Osteoblast (primary cell): ENCODE measurements at places on chromosomes 7 and 10. TPM values are rescaled to one million over a fixed set of nuclear protein-coding genes. Genes with fewer than 3 reads are reported as not detected.

DNA sequence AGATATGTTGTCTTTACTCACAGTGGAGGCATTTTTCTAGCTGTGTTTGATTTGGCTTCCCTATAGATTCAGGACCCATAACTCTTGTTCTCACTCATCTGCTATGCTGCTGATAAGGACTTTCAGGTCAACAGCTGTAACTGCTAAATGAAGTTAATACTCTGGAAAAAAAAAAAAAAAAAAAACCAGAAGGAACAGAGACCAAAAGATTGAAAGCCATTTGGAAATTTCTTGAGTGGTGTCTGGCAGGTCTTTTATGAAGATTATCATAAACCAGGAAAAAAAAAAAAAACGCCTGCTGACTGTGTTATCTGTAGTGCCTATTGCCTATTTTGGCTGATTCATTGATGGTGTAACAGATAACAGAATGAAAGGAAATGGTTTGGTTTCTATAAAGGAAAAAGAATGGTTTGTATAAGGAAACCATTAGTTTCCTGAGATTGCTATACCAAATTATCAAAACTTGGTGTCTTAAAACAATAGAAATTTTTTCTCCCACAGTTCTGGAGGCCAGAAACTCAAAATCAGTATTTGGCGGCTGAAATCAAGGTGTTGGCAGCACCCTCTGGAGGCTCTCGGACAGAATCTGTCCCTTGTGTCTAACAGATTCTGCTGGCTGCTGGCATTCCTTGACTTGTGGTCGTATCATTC is 60.5 kb upstream of the BET1 start:
- H3K4me1 ChIP-seq = peaks cover 76% of the 10 kb centered on the region
- H3K27me3 ChIP-seq = no peaks in the 10 kb centered on the region
- peak overlapping the region; percentile 11 for H3K4me3 ChIP-seq
- no peaks in the 10 kb centered on the region for H3K36me3 ChIP-seq
- peak overlapping the region; percentile 67 for H3K27ac ChIP-seq
- DNase-seq = no peak

GRCh38 chr10:6089334-6090219 is 743 bp downstream of the RBM17 start:
- H3K27ac ChIP-seq = peak overlapping the region; percentile 81
- no peak for DNase-seq
- peaks cover 16% of the 10 kb centered on the region for H3K4me1 ChIP-seq
- peak overlapping the region; percentile 92 for H3K4me3 ChIP-seq
- H3K36me3 ChIP-seq = no peaks in the 10 kb centered on the region

DNA sequence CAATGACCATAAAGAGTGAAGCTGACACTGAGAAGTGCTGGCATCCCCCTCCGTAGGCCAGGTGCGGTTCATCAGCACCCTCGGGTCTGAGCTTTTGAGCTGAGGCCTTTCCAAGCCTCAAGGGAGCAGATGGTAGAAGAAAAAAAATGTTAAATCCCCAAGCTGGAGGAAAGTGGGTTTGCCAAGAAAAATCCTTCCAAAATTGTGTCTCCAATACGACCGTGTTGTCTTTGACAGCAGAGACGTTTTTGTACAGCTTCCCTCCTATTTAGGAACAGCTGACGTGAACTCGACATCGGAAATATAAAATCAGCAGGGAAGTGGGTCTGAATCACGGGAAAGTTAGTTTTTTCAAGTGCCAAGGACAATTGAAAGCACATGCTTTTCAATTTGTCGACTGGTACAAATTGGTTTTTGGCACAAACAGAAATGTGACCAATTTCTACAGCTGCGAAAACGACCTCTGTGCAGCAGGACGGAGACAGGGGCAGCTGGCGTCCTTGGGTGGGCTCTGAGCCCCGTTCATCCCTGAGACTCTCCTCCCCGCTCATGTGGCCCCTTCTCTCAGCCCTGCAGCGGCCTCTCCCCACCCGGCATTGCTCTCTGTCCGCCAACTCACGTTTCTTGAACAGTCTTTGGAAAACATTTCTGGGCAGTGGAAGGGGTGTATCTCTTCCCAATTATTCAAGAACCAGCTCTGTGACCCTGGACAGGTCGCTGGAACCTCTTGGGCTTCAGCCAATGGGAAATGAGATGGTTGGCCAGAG is 89.9 kb downstream of the PAXIP1 start:
- no peak overlapping the region for H3K27ac ChIP-seq
- peaks cover 7% of the 10 kb centered on the region for H3K27me3 ChIP-seq
- no peaks in the 10 kb centered on the region for H3K4me1 ChIP-seq

GRCh38 chr7:127250312-127251035 is 2.3 kb downstream of the GRM8 start:
- H3K36me3 ChIP-seq = no peaks in the 10 kb centered on the region
- H3K4me3 ChIP-seq = no peak overlapping the region
- peak; percentile 56 for DNase-seq
- H3K4me1 ChIP-seq = peaks cover 9% of the 10 kb centered on the region

GRCh38 chr10:76139431-76139830 is 708.0 kb downstream of the LRMDA start:
- H3K36me3 ChIP-seq = no peaks in the 10 kb centered on the region
- H3K4me1 ChIP-seq = no peaks in the 10 kb centered on the region
- DNase-seq = no peak
- no peak overlapping the region for H3K27ac ChIP-seq

- no peak overlapping the region for H3K4me3 ChIP-seq
- DNase-seq = no peak
- H3K27ac ChIP-seq = no peak overlapping the region
- no peaks in the 10 kb centered on the region for H3K36me3 ChIP-seq
- H3K27me3 ChIP-seq = no peaks in the 10 kb centered on the region
Measured at GRCh38 chr10:29790207-29790606, 155.4 kb upstream of the SVIL start.

- no peaks in the 10 kb centered on the region for H3K4me1 ChIP-seq
- H3K27ac ChIP-seq = no peak overlapping the region
- no peak for DNase-seq
- no peak overlapping the region for H3K4me3 ChIP-seq
- no peaks in the 10 kb centered on the region for H3K36me3 ChIP-seq
Measured at GRCh38 chr7:49788455-49789059, 15.1 kb downstream of the VWC2 start.

DNA sequence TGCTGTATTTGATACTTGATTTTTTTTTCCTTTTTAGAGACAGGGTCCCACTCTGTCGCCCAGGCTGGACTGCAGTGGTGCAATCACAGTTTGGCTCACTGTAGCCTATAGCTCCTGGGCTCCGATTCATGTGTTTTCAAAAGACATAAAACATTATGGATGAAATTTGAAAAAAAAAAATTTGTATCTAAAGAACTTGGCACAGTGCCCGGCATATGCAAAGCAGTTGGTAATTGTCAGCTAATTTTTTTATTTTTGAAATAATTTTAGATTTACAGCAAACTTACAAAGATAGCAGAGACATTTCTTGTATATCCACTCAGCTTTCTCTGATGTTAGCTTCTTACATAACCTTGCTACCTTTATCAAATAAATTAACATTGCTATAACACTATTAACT is 20.3 kb upstream of the SAMD8 start:
- H3K27ac ChIP-seq = no peak overlapping the region
- no peak for DNase-seq
- H3K27me3 ChIP-seq = peaks cover 3% of the 10 kb centered on the region
- no peaks in the 10 kb centered on the region for H3K36me3 ChIP-seq

- H3K27ac ChIP-seq = peak overlapping the region; percentile 65
- H3K27me3 ChIP-seq = peaks cover 2% of the 10 kb centered on the region
- H3K4me1 ChIP-seq = peaks cover 37% of the 10 kb centered on the region
- peak; percentile 95 for DNase-seq
Measured at GRCh38 chr10:688312-689120, 952 bp downstream of the DIP2C start.

- peaks cover 3% of the 10 kb centered on the region for H3K4me1 ChIP-seq
- H3K27ac ChIP-seq = no peak overlapping the region
- H3K4me3 ChIP-seq = no peak overlapping the region
Measured at GRCh38 chr10:71618598-71618997, 101.0 kb downstream of the C10orf105 start.

DNA sequence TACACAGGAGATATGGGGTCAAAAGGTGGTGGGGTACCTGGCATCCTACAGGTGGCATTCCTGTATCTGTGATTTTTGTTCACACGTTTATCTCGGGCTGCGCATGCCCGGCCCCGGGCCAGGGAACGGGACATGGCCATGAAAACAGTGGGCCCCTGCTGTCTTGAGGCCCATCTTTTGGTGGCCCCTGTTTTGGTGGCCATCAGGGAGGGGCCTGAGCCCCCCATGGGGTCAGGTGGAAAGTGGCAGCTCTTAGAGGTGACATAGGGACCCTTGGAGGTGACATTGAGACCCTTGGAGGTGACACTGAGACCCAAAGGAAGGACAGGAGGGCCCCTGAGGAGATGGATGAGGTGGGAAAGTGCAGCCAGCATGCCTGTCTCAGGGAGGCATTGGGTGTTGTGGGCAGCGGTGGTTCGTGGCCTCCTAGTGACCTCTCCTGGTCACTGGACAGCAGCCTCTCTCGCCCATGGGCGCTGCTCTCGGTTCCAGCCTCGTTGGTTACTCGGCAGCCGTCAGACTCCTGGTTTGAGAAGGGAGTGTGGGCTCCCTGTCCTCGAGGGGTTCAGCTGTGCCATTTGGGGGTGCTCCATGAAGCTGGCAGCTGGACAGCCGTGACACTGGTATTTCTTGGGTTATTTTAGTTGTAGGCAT is 39.9 kb downstream of the INPP5A start:
- H3K27ac ChIP-seq = no peak overlapping the region
- DNase-seq = no peak
- H3K36me3 ChIP-seq = no peaks in the 10 kb centered on the region

DNA sequence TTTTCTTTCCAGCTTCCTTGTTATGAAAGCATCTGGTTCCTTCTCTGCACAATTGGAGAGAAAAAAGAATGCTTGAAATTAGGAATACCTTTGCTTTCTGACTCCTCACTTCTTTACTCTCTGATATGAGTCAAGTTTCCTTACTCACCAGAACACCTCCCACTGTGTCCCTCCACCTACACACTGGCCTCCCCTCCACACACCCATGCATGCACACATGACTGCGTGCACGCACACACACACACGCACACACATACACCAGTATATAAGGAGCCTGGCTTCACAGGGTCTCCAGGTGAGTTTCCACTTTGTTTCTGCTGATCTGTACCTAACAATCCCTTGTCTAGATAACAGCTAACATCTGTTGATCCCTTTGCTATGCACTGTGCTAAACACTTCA is 11.4 kb upstream of the PTER start:
- DNase-seq = no peak
- no peaks in the 10 kb centered on the region for H3K36me3 ChIP-seq
- H3K27ac ChIP-seq = no peak overlapping the region
- no peaks in the 10 kb centered on the region for H3K27me3 ChIP-seq

GRCh38 chr7:133650487-133651300 is 397.8 kb downstream of the EXOC4 start:
- H3K36me3 ChIP-seq = no peaks in the 10 kb centered on the region
- H3K4me1 ChIP-seq = peaks cover 13% of the 10 kb centered on the region
- no peak for DNase-seq
- no peaks in the 10 kb centered on the region for H3K27me3 ChIP-seq

The NFKB2 gene
- total RNA-seq = 17.7 and 20.3 TPM in 2 replicates

The FGF8 gene
- not detected in 2 replicates for total RNA-seq

The MSMB gene
- not detected in 2 replicates for total RNA-seq

The SAP25 gene
- total RNA-seq = not detected in 2 replicates

The PRKAR2B gene
- 2.4 and 2.5 TPM in 2 replicates for total RNA-seq

The STEAP1 gene
- total RNA-seq = 39.1 and 45.4 TPM in 2 replicates

The KCNH2 gene
- total RNA-seq = not detected in 2 replicates
